ENCODE measurements at places on chromosomes 12 and 14. TPM values are rescaled to one million over a fixed set of nuclear protein-coding genes. Genes with fewer than 3 reads are reported as not detected.

DNA sequence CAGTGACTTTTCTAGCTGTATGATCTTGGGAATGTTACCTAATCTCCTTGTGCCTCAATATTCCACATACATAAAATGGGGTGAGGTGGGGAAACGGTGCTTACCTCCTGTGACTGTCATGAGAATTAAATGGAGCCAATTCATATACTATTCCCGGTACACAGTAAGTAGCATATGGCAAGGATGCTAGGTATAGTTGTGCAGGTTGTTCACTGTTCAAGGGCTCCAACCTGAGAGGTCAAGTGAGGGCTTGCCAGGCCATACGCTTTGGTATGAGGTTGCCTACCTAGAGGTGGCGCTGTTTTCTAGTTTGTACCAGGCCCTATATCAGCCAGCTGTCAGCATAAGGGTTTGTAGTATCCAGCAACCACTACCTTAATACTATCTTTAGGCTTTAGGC lies 3.6 kb upstream of the BATF start:
- no peak for DNase-seq

The MYO1A gene
- total RNA-seq = not detected

The SRRM4 gene
- not detected for total RNA-seq

DNA sequence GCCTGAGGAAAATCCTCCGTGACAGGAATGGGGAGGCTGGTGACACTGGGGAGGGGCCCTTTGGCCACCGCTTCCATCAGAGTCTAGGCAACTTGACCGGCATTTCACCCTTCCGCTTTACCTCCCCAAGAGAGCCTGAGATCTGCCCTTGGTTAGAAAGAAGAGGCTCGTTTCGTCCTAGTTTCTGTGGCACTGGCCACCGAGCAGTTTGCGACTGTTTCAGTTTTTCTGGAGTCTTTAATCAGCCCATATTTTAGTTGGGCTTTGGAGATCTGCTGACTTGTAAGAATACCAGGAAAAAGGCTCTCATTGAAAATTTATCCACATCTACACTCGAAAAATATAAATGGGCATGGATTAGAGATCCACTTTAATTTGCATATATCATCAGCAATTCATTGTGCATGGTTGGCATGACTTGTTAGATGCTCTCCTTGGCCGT lies 414 bp upstream of the ANKS1B start:
- no peak for DNase-seq

GRCh38 chr12:93937812-93938211 lies 210.6 kb upstream of the PLXNC1 start:
- DNase-seq = no peak

The SAMD15 gene
- total RNA-seq = 7.8 TPM

DNA sequence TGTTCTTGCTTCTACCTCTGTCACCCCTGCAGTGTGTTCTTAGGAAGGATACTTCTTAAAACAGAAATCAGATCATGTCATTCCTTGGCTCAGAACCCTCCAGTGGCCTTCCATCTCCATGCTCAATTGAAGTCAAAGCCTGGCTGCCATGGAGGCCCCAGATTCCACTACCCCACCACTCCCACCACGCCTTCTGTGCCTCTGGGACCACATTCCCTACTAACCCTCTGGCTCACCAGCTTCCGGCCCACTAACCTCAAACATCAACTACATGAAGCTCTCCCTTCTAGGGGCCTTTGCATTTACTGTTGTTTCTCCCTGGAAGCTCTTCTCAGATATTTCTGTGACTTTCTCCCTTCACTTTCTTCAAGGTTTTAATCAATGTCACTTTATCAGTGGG lies 76.1 kb upstream of the REP15 start:
- DNase-seq = no peak
